ENCODE measurements at places on chromosomes 2 and 18. TPM values are rescaled to one million over a fixed set of nuclear protein-coding genes. Genes with fewer than 3 reads are reported as not detected.

Gene ANKRD36B
- total RNA-seq: 57.9 TPM

DNA sequence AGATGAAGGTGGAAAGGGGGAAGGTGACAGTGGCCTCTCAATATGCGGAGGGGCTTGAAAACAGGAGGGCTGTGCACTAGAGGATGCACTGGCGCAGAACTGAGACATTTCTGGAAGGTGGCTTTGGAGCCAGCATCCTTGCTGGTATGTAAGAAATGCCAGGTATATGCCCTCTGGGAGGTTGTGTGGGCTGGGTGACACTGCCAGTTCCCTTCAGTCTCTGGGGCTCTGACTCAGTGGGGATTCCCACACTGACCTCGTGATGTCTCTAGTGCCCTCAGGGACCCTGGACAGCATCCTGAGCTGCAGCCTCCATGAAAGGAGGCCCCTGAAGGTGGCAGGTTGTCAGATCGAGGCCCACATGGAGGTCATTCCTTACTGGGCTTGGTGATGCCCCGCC, 74.0 kb downstream of the AGAP1 start:
- DNase-seq: no peak

Gene CCDC102B
- total RNA-seq: 16.5 TPM

- DNase-seq: no peak
These were observed 1.7 kb downstream of the MYO1B start for GRCh38 chr2:191246820-191247380.

Gene SERPINB4
- total RNA-seq: 1.1 TPM

DNA sequence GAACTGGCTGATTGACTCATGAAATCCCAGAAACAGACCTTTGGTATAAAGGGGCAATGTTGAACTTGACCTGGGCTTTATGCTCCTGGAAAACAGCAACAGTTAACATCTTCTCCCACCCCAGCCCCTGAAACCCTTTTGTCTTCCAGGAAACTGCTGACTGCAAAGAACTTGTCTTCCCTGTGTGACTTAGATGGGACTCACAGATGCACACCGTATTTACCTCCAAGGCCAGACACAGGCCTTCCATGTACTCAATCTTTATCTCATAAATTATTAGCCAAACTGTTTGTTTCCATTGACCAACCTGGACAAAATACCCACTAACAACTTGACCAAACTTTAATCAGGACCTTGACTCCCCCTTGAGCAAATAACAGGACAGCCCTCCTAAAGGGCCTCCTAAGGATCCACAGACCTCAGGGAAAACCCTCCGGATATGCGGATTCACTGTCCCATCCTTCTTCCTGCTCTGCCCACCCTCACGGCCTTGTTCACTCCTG, 36.3 kb downstream of the PIEZO2 start:
- no peak for DNase-seq

DNA sequence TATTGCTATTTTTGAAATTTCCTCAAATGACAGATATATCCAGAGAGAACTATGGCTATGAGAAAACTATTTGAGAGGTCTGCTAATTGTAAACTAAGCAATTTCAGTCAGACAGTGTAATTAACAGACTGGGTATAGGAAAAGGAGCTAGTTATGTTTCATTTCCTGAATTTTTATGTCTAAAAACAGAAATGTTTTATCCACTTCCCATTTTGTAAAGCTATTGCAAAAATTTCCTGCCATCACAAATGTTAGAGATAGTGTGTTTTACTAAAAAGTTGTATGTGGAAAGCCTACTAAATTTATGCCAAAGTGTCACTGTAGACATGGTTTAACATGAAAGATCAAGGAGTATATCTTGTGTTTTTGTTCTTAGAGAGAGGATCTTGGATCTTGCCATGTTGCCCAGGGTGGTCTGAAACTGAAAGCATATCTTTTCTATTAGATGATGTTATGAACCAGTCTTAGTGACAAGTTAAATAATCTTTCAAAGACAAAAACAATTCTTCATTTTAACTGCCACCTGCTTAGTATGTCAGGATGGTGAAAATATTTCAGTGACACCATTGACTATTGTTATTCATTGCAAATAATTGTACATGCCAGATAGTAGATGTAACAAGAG, 40.5 kb upstream of the ITPRID2 start:
- DNase-seq: no peak

Gene DSEL
- total RNA-seq: 5.4 TPM

Gene KCNG2
- 3.7 TPM for total RNA-seq

Data from prostate gland (tissue), 2 donors.